Right atrium auricular region (tissue), 2 donors: ENCODE measurements at places on chromosomes 11 and 22. TPM values are rescaled to one million over a fixed set of nuclear protein-coding genes. Genes with fewer than 3 reads are reported as not detected.

GRCh38 chr11:124970925-124971324 lies 16.9 kb downstream of the CCDC15 start:
- DNase-seq, result no peak

DNA sequence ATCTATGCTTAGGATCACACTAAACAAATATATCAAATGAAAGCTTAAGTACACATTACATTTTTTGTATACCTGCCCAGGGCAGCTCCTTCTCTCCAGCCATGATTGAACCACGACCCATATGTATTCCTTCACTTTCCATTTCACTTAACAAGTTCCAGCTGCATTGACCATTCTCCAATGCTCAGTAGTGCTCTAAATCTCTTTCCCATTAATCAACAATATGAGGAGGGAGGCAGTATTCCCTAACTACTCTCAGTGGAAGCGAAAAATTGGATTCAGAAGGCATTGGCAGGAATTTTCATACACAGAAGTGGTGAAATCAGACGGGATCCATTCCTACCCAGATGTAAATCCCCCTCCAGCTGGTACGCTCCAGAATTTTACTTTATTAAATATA lies 372.0 kb upstream of the LUZP2 start:
- DNase-seq, result no peak

- no peak for DNase-seq
Measured at GRCh38 chr11:65569164-65569972, 909 bp upstream of the ZNRD2 start.

DNA sequence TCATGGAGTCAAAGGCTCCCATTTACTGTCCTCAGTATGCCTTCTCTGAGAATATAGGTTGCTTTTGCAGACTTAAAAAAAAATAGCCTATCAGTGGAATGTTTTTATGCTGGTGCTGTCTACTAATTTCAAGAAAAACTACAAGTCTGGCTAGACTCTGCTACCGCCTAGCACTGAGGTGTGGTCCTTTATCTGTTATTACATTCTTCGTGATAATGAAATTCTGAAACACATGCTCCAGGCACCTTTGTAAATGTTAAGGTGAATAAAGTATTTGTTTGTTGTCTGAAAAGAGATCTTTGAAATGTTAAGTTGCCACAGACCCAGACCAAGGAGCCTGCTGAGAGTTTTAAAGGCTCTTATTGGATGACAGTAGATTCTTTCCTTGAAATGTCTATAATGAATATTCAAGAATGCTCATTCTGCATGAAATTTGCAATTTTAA lies 95.3 kb downstream of the DBX1 start:
- no peak for DNase-seq

GRCh38 chr11:16806791-16807190 lies 68.3 kb downstream of the C11orf58 start:
- no peak for DNase-seq

TCF20 gene
- 13.6 TPM for total RNA-seq

GRCh38 chr11:22130462-22131053 lies 62.3 kb upstream of the ANO5 start:
- DNase-seq, result no peak

SLC22A9 gene
- not detected for total RNA-seq

DNA sequence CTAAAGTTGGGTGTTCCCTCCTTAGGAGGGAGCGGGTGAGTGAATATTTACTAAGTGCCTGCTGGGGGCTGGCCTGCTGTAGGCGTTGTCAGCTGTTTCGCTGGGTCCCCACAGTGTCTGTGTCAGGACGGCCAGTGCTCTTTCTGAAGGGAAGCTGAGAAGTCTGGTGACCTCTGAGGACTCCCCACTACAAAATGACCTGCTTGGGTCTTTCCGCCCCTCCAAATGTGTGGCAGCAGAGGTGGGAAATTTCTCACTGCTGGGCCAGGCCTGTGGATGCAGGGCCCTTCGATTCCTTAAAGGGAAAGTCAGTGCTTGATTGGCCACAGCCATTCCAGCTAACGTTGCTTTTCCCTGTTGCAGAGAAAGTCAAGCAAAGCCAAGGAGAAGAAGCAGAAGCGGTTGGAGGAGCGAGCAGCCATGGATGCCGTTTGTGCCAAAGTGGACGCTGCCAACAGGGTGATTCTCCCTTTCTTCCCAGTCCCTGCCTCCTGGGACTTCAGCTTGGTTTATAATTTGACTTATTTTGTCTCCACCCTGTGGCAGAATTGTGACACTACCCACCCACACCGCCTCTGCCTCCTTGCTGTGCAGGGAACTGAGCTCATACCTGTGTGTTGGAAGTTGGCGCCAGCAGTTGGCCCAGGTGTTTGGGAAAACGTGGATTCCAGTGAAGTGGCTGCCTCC lies 6.8 kb downstream of the NAA40 start:
- DNase-seq, result peak; percentile 78

DNA sequence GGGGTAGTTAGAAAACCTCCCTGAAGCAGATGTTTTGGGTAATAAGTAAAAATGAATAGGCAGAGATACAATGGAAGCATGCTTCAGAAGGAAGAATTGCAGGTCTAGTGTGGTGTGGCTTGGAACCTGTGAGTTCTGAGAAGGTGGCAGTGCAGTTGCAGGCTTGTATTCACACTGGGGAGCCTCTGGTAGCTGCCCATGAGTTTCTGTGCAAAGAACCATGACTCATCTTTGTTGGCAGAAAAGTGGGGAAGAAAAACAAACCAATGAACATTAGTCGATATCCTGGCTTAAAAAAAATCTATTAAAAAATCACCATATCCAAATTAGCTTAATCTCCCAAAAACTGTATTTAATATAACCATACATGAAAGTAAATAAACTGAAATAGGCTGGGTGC lies 232.6 kb downstream of the FAT3 start:
- DNase-seq, result no peak

RAB36 gene
- 0.59 TPM for total RNA-seq

DNA sequence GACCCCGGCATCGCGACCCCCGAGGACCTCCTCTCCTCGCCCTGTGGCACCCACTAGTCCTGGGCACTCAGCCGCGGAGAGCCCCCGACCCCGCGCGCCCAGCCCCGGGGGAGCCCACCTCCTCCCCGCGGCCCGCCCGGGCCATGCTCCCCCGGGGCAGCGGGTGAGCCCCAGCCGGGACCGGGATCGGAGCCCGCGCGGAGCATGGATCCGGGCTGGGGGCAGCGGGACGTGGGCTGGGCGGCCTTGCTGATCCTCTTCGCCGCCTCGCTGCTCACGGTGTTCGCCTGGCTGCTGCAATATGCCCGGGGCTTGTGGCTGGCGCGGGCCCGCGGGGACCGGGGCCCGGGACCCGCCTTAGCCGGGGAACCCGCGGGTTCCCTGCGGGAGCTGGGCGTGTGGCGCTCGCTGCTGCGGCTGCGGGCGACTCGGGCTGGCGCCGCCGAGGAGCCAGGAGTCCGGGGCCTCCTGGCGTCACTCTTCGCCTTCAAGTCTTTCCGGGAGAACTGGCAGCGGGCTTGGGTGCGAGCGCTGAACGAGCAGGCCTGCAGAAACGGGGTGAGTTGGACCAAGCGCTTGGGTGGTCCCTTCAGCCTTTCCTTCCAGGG lies 498 bp downstream of the C2CD2L start:
- no peak for DNase-seq

- no peak for DNase-seq
Measured at GRCh38 chr11:126361400-126361799, 5.9 kb downstream of the ST3GAL4 start.
